ENCODE measurements at places on chromosomes 13 and 19.

GRCh38 chr19:3672575-3672948 lies 27.7 kb downstream of the PIP5K1C start:
- no peak for DNase-seq

DNA sequence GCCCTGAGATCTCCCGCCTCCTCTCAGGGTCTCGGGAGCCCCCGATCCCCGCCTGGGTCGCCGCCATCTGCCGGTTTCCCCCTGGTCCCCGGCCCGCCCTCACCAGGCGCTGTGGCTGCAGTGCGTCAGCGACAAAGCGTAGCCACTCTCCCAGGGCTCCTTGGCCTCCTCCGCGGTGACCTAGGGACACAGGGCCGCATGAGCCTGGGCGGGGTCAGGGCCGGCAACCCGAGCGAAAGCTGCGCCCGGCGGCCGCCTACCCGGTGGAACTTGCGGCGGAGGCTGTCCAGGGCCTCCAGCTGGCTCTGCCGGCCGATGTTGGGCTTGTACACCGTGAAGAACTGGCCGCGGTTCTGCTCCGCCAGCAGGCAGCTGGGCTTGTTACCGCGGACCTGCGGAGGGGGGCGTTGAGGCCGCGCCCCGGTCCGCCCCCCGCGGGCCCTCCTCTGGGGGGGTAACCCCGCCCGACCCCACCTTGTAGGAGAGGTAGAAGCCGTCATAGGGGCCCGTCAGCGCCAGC lies 5.3 kb downstream of the GPX4 start:
- no peak for DNase-seq

GRCh38 chr13:112715210-112715609 lies 25.4 kb downstream of the ATP11A start:
- DNase-seq = no peak

GRCh38 chr13:95608640-95609323 lies 35.7 kb downstream of the DZIP1 start:
- no peak for DNase-seq

GRCh38 chr13:113561417-113562084 lies 23.0 kb upstream of the TFDP1 start:
- DNase-seq = no peak

- no peak for DNase-seq
These were observed 192.0 kb upstream of the SOX1 start for GRCh38 chr13:111874981-111875380.

DNA sequence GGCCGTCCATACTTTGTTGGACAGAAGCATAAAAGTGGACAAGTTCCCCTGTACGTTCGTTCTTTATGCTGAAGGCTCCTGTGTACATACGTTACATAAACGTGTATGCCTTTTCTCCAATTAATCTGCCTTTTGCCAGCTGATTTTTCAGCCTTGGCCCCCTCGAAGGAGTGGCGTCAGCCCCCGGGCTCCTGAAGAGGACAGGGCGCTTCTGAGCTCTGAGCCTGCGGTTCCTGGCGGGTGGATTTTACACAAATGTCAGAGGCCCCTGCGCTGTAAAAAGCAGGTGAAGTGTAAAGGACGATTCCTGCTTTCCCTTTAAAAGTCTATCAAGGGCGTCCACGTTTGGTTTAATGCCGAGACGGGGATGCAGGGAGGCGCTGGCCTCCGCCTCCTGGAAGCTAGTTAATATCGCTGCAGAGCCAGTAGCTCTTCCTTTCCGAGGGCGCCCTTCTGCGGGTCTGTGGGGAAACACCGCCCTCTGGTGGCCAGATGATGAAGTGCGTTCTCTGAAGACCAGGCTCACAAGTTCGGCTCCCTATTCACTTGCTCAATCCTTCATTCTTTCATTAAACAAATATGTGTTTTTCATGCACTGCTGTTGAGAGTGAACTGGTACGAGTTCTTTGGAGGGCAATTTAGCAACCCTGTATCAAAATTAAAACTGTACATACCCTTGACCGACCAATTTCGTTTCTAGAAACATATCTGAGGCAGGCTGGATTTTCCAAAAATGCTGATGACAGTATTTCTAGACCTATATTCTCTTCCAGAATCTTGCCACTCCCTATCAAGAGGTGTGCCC lies 62.0 kb downstream of the GPR12 start:
- peak; percentile 59 for DNase-seq
